ENCODE measurements at places on chromosomes 1 and 21.

GRCh38 chr1:34342334-34342733 lies 165.6 kb downstream of the C1orf94 start:
- no peak for DNase-seq

DNA sequence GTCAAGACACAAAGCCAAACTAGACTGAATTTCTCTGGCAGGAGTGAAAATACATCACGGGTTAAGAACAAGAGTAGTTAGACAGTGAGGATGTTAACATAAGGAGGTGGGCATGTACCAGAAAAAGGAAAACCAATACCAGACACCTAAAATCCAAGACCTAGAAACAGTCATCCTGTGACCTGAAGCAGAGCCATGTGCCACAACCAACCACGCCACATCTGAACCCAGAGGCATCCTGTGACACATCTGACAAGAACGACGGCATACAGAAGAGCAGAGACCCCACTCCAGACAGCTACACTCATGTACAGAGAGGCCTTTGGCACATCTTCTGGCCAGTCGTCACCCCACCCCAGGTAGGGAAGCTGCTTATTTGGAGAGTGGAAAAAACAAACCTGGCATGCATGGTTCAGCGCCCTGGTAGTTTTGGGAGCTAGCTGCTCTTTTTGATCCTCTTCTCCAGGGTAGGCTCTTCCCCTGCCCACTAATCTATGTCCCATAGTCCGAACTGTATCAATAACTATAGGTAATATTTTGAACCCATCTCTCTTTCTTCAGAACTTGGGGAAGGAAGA lies 72.1 kb downstream of the SLC45A1 start:
- no peak for DNase-seq

DNA sequence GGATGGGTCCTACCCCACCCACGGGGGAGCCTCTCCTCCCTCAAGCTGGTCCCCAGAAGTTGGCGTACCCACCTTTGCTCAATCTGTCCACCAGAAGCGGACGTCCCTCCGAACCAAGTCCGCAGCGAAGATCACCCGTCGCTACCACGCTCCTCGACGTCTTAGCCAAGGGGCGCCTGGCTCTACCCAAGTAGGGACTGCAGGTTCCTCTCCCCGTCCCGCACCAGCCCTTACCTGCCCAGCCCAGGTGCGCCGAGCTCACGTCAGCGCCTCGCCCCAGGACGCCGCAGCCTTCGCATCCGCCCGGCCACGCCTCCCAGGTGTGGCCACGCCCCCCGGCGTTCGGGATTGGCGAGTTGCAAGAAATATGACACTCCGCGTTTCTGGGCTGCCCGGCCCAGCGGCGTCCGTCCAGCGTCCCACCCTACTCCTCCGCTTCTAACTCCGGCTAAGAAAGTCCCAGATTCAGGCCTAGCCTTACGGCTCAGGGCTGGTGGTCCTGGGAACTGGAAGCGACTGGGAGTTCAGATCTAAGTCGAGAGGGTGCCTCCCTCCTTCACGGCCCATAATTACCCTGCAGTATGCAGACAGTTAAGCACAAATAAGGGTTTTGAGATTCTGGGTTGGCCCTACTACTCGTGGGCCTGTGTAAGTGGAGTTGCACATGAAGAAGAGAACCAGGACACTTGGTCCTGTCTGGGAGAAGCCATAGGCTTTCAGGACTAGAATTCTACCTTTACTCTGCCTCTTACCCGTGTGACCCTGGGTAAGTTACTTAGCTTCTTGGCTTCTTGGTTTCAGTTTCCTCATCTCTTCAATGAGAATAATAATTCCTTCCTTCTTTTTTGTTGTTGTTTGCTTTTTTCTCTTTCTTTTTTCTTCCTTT lies at the start of gene IRF6:
Gene IRF6, minus strand, starts transcription at position 268 of the 886 bp plus-strand sequence. CDS start 4,729 bp downstream, outside the sequence.
- DNase-seq = no peak

GRCh38 chr1:209926045-209926444 lies 12.0 kb upstream of the SYT14 start:
- DNase-seq = no peak

GRCh38 chr1:75765697-75766355 lies 20.2 kb upstream of the RABGGTB start:
- no peak for DNase-seq

DNA sequence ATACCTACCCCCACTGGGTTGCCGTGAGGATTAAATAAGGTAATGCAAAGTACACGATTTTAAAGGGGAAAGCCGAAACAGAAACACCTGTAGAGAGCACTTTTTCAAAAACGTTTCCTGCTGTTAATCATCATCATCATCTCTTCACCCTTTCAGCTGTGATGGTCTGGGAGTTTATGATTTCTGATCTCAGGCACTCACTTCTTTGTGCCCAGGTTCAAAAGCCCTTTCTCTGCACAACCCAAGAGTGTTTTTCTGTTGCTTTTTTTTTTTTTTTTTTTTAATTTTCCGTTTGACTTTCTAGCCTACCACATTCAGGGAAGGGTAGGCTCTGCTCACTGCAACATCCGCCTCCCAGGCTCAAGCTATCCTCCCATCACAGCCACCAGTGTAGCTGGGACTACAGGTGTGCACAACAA lies 936 bp upstream of the UBXN11 start:
- DNase-seq = no peak

DNA sequence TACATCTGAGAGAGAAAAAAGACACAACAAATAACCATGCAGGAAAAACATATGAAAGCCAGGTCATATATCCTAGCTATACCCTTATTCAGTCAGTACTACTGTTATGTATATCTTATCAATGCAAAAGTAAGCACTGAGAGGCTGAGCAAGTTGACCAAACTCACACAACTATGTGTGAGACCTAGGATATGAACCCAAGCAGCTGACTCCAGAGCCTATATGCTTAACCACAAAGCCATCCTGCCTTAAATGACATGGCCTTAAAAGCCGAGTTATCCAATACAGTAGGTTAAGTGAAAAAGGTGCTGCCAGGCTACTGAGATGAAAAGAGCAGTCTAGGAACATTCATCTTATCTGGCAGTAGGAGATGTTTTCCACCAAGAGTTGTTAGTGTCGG lies 151.6 kb downstream of the RERE start:
- DNase-seq = no peak

DNA sequence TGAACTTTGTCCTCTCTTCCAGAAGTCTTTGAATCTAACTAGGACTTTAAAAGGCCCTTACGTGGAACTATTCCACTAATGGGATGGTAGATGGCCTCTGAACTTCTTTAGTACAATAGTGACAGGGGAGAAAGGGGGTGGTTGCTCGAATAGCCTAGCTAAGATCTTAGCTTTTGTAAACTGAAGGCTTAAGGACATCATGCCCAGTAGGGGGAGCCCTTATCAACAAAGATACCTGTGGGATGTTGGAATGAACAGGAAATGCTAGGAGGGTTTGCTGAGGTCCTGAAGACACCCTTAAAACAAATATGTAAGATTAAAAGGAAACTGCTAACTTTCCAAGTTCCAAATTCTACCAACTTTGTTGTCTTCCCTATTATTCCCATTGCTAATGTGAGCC lies 33.2 kb downstream of the NHLH2 start:
- DNase-seq = no peak

- no peak for DNase-seq
Observed at GRCh38 chr1:18008081-18008480, 99.5 kb upstream of the IGSF21 start.

DNA sequence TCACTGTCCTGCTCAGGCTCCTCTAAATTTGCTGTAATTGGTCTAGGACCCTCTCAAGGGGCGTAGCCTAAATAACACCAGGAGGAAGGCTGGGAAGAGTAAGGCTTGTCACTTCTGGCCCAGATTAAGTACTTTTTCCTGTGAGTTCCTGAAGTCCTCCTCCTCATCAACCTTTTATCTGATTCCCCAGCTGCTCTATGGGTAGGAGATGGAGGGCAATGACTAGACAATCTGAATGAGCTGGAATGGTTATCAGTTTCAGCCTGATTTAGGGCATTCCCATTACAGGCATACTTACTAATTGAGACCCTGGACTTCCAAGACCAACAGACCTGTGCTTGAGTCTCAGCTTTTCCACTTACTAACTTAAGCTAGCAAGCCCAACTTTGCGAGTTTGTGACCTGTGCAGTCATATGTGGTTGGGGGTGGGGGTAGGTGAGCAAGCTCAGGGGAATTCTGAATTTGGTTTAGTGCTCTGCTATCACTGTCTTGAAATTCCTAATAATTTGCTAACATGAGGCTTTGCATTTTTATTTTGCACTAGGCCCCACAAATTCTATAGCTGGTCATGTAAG lies 18.0 kb upstream of the FGGY start:
- no peak for DNase-seq

GRCh38 chr1:116268211-116268610 lies 104.8 kb upstream of the ATP1A1 start:
- no peak for DNase-seq

- no peak for DNase-seq
Observed at GRCh38 chr1:160177231-160177630, 13.1 kb upstream of the CASQ1 start.
